ENCODE measurements at places on chromosomes 12 and 14. TPM values are rescaled to one million over a fixed set of nuclear protein-coding genes. Genes with fewer than 3 reads are reported as not detected.
A peak's percentile ranks its signal among the peaks of the same experiment; 100 is the strongest.

DNA sequence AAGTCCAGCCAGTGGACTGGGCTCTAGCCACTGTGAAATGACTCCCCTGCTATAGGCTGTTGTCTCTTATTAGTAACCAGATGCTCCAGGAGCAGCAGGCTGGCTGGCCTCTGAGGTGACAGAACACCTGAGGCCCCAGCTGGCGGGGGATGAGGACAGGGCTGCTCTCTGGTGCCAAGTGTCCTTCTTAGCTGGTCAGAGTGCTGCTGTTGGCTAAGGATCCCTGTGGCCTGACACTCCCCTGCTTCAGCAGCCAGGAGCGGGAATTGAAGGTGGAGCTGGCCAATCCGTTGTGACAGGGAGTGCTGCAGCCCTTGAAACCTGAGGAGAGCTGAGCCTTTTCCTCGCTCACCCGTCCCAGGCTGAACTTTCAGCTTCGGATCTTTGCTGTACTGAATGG, 30.7 kb downstream of the TMEM229B start:
- DNase-seq = peak; percentile 61

- DNase-seq = peak; percentile 91
Measured at GRCh38 chr14:20652996-20653975, 11.8 kb upstream of the OR6S1 start.

DNA sequence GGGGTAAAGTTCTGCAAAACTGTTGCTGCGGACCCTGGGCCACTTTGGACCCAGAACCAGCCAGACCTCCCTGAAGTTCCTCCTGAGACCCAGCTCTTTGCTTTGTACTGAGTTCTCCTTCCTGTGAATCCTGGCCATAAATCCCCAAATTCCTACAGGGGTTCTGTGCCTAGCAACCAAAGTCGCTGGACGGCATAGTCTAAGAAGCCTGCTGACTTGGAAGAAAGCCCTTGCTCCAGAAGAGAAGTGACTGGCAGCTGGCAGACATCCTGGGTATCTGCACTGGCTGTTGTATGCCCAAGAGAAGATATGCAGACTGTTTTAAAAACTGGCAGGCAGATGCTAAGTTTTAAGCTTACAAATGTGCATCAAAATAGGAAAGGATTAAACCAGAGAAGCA, 99.9 kb upstream of the SLC24A4 start:
- DNase-seq = no peak

DNA sequence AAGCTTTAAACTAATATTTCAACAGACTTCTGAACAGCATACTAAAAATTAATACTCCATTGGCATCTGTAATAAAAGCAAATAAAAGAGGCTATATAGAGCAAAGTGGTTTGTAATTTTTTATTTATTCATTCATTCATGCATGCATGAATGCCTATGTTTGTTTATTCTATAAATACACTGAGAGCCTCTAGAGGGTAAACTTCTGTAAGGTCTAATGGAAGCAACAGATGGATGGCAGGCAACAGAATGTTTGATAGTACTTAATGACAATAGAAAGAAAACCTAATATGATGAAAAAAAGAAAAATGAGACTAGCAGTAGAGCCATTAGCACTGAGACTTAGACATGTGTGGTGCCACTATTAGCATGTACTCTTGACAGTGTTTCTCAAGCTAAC, 253.1 kb downstream of the CCDC91 start:
- no peak for DNase-seq

DNA sequence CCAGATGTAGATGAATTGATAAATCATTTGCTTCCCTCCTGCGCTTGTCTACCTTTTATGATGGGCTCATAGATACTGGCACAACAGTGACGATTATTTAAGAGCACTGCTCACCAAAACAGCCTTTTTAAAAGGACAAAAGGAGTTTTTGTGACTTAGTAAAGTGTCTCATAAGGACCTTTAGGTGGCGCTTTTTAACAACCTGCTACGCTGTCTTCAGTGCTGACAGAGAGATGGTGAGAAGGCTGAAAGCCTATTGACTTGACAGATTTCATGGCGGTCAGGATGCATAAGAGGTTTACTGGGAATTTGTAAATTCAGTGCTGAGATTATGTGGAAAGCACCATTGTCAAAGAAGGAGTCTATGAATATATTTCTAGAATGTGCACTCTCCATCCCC, 87.6 kb downstream of the SLC15A5 start:
- DNase-seq = no peak

- no peak for DNase-seq
Measured at GRCh38 chr14:71966528-71966927, 34.3 kb downstream of the RGS6 start.

GRCh38 chr14:20219033-20219432, 4.5 kb upstream of the OR11H6 start:
- DNase-seq = no peak

DNA sequence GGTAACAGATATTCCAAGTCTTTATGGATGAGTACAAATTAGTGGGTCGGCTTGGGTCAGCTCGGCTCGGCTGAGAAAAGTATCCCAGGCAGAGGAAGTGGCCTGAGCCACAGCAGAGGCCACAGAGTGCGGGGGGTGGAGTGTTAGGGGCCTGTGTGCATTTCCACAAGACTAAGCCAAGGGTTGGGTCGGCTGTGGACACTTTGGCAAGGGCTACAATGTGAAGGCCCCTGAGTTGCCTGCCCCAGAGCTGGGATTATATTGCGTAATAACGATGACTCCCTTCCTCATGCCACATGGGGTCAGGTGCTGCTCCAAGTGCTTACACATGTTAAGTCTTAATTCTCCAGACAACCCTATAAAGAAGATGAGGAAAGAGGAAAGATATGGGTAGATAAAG, 11.4 kb downstream of the EVL start:
- no peak for DNase-seq

GRCh38 chr12:98244136-98244535, 271.3 kb upstream of the TMPO start:
- no peak for DNase-seq

GRCh38 chr14:56172571-56172971, 54.4 kb downstream of the PELI2 start:
- DNase-seq = no peak

DNA sequence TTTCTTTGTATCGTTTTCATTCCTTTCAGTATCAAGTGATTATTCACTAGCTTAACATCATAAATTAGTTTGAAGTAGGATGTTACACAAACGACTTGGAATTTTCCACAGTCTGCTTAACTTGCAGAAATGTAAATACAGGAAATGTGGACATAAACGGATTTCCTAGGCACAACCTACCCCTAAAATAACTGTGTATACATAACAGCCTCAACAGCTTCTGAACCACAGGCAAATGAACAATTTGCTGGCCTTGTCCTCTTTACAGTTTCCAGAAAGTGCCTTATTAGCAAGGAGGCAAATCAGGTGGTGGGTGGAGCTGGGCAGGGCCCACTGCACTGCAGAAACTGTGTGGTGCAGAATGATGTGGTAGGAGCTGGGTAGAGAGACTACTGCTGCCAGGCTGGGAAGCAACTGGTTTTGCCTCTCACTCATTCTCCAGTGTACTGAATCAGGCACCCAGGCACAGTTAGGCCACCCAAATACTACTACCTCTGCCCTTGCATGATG, 14.1 kb downstream of the DRAM1 start:
- no peak for DNase-seq

The MDGA2 gene
- 4.9 TPM for total RNA-seq

The ZNF705A gene
- total RNA-seq = not detected

The HOXC13 gene
- not detected for total RNA-seq

The GRIN2B gene
- 1.6 TPM for total RNA-seq

The OAS2 gene
- 0.28 TPM for total RNA-seq

The PRH2 gene
- not detected for total RNA-seq

The CDC42BPB gene
- 87.1 TPM for total RNA-seq

The ERO1A gene
- total RNA-seq = 58.8 TPM

The CLEC12A gene
- not detected for total RNA-seq

The NR2C1 gene
- total RNA-seq = 51.1 TPM
